ENCODE measurements at places on chromosomes 6 and 20.

- DNase-seq, result no peak
Measured at GRCh38 chr20:64189530-64189966, 25.3 kb downstream of the MYT1 start.

DNA sequence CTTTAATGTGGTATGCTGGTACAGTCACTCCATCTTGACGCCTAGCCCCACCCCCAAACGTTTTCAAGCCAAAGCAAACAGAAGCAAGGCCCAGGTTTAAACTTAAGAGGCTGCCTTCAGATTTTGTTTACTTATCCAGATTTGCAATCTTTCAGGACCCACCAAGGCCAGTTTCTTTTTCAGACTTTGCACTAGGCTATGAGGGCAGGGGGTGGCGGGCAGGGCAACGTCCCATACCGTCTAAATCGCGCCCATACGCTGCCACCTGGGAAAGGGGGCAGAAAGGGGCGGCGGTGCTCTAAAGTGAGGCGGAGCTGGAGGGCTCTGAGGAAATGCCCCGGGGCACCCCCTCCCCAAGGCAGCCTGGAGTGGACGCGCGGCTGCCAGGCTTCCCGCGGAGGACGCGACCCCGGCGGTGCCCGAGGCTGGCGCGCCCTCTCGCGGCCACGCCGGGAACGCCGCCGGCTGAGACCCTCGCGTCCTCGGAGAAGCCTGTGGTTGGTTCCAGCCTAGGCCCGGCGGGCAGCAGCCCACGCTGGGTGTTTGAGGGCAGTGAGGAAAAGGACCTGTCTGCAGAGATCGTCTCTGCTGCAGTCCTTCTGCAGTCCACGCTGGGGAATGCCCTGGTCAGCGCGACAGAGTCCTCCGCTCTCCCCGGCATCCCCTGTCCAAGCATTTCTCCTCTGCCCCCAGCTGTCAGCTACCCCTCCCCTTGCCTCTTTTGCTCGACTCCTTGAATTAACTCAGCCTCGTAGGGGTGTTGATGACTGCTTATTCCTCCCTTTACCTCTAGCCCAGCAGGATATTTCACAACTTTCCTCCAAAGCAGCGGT lies 129.2 kb upstream of the PRND start:
- peak; percentile 68 for DNase-seq

GRCh38 chr6:95364016-95364604 lies 213.2 kb upstream of the MANEA start:
- no peak for DNase-seq

GRCh38 chr20:59782986-59783640 lies 150.3 kb downstream of the SYCP2 start:
- no peak for DNase-seq

- no peak for DNase-seq
Measured at GRCh38 chr20:20664795-20665589, 47.5 kb downstream of the RALGAPA2 start.

- peak; percentile 90 for DNase-seq
Measured at GRCh38 chr20:36435592-36436541, 105.5 kb upstream of the MYL9 start.

- no peak for DNase-seq
Measured at GRCh38 chr20:40669692-40670091, 19.3 kb downstream of the MAFB start.

Data from lower lobe of right lung (tissue), 2 donors.